Hypothalamus (tissue), 51 donors: ENCODE measurements at places on chromosomes 12 and 14.

GRCh38 chr12:16756833-16757555 is 151.0 kb upstream of the LMO3 start:
- DNase-seq = no peak

- no peak for DNase-seq
These were observed 79.2 kb upstream of the CD163 start for GRCh38 chr12:7582796-7583195.

GRCh38 chr12:21500786-21501257 is 613 bp downstream of the RECQL start:
- no peak for DNase-seq

- DNase-seq = no peak
These were observed 6.0 kb downstream of the KRT7 start for GRCh38 chr12:52238916-52239646.

DNA sequence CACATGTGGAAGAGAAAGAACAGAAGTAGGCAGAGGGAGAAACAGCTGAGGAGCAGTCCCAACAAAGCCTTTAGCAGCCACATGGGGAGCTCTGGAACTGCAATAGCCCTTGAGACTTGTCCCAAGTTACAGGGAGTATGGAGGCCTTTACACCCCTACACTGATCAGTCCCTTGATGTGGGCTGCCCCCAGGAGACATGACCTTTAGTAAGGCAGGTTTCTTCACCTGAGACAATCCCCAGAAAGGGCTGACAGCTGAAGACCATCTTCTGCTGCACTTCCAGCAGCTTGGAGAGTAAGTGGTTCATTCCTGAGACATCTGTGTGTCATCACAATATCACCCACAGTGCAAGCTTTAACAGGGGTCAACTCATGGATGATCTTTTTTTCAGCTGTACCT is 8.6 kb upstream of the SNAPC1 start:
- DNase-seq = no peak

DNA sequence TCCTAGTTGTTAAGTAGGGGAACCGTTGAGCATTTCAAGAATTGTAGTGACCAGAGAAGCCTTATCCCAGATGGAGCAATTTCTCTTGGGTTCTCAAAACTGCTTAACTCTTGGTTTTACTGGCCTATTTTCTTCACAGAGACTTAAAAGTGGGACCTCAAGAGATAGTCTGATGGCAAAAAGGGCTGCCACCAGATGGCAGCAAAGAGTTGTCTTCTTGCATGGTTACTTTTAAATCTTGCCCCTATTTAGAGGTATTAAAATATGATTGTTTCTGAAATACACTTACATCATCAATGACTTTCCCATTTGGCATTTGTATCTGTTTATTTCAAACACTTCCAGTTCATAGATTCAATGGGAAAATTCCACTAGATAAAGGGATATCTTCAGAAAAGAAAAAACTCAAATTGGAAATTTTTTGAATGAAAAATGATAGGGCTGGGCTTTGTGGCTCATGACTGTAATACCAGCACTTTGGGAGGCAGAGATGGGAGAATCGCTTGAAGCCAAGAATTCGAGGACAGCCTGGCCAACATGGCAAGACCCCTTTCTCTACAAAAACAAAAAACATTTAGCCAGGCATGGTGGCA is 69.9 kb upstream of the CNTN1 start:
- DNase-seq = no peak

DNA sequence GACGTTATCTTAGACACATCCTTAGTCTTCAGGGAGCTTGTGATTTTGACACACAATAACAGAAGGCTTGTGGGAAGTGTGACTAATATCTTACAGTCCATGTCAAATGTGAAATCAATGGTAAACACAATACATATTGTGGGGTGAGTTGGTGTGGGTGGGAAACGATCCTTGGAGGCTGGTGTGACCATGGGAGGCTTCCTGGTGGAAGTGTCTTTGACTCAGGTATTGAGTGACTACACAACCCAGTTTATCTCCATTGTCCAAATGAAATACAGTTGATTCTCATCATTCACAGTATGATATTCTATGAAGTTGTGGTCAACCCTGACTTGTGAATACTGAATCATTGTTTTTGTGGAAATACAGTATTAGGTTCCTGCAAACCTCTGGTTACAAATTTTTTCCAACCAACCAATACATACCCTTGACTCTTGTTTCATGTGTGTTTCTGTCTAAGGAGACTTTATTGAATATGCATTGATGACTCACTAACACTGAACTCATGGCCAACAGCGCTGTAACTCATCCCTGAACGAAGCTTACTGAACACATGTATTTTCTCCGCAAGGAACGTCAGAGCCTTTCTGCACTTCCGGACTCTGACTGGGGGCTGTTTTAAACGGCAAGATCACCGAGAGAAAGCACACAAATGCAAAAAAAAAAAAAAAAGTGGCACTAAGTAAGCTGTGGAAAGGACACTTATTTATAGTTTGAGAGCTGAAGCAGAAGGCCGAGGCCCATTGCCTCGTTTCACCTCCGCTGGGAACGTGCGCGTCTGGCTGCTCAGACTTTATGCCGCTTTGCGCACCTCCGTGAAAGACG is 59.0 kb downstream of the CLMN start:
- DNase-seq = no peak

GRCh38 chr12:38772437-38772836 is 133.0 kb downstream of the CPNE8 start:
- no peak for DNase-seq

GRCh38 chr12:12693111-12693671 is 2.8 kb downstream of the GPR19 start:
- DNase-seq = no peak

- DNase-seq = peak; percentile 38
These were observed 536 bp upstream of the DAAM1 start for GRCh38 chr14:59187802-59188460.

- DNase-seq = no peak
These were observed 445.9 kb upstream of the RGS6 start for GRCh38 chr14:71486279-71486678.

GRCh38 chr12:25500651-25501050 is 52.4 kb downstream of the LMNTD1 start:
- DNase-seq = no peak

- no peak for DNase-seq
These were observed 48.5 kb downstream of the SVOP start for GRCh38 chr12:108972358-108972757.

DNA sequence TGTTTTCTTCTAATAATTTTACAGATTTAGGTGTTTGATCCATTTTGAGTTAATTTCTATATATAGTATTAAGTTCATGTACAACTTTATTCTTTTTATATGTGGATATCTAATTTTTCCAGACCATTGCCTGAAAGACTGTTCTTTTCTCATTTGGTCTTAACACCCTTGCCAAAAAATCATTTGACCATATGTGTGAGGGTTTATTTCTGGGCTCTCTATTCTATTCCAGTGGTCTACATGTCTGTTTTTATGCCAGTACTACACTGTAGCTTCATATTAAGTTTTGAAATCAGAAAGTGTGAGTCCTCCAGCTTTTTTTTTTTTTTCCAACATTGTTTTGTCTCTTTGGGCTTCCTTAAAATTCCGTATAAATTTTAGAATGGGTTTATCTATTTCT is 554.1 kb downstream of the KCNH5 start:
- DNase-seq = no peak

- DNase-seq = no peak
These were observed 10.7 kb downstream of the STAC3 start for GRCh38 chr12:57240066-57240921.

DNA sequence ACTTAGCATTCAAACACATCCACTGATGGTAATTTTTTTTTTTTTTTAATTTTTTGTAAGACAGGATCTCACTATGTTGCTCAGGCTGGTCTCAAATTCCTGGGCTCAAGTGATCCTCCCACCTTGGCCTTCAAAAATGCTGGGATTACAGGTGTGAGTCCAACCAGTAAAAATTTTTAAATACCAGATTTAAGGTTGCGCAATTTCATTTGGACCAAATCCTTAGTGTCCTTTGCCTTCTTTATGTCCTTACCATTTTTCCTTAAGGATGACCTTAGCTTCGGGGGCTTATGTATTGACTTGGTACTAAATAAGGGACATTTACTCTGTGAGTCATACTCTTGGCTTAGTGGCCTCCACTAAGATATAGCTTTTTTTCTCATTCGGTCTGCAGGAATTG is 4.1 kb upstream of the PLBD1 start:
- no peak for DNase-seq

DNA sequence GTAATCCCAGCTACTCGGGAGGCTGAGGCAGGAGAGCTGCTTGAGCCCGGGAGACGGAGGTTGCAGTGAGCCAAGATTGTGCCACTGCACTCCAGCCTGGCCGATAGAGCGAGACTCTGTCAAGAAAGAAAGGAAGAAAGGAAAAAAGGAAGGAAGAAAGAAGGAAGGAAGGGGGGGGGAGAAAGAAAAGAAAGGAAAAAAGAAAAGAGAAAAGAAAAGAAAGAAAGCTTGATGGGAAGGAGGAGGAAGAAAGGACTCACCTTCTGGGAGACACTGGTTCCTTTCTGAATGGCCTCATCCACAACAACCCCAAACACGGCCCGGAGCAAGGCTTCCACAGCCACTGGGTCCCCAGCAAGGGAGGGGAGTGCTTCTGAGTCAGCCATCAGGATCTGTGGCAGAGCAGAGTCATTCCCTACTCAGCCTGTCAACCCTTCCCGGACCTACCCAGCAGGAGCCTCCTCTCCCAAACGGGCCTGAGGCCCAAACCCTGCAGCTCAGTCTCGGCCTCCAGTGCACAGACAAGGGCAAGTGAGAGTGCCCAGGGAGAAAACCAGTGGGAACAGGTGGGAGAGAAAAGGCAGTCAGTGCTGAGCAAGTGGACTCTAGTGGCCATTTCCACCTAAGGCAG is 7.3 kb upstream of the ZNF740 start:
- DNase-seq = no peak

- DNase-seq = no peak
These were observed 3.1 kb upstream of the CCDC88C start for GRCh38 chr14:91420686-91421085.

- no peak for DNase-seq
These were observed 232.1 kb downstream of the NAV3 start for GRCh38 chr12:78062786-78063185.

- DNase-seq = no peak
These were observed 17.1 kb downstream of the ACTN1 start for GRCh38 chr14:68961781-68962584.

GRCh38 chr12:122126713-122127597 is 47.1 kb downstream of the IL31 start:
- no peak for DNase-seq

DNA sequence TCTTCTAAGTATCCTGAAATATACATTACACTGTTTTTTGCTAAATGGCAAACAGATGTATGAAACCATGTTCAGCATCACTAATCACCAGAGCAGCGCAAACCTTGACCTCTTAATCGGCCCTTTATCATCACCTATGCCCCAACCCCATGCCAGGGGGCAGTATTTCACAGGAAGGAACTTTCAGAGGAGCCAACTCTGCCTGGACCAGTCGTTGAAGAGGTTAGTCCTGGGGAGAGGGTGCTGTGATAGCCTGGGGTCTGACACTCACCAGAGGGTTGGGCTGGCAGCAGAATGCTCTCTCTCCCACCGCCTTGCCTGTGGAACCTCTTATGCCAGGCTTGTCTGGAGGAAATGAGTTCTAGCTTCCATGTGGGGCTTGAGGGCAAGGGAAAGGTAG is 411.7 kb downstream of the TMEM117 start:
- DNase-seq = no peak

DNA sequence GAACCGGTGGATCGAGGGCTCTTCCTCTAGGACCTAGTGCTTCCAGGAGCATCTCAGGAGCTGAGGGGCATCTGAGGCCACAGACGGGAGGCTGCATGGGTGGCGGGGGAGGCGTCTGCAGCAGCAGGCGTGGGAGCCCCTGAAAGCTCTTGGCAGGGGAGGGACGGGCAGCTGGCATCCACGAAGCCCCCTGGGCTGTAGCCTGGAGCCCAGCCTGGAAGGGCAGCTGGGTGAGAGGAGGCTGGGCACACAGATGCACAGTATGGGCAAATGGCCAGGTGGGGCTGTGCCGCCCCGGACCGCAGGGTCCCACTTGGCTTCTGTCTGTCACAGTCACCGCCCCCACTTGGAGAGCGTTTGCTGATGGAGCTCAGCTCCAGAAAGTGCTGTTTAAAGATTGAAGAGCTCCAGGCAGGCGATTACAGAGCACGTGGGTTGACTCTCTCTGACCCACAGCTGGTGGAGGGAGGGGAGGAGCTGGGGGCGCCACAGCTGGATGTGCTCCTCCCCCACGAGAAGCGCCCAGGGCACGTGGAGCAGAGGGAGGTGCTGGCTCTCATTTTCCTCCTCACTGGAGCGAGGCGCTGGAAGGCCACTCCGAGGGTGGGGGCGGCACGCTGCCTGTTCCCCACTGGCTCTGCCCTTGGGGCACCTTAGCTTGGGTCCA is 155.0 kb upstream of the C14orf180 start:
- DNase-seq = no peak

GRCh38 chr12:130880411-130880885 is 8.6 kb downstream of the RAN start:
- no peak for DNase-seq

DNA sequence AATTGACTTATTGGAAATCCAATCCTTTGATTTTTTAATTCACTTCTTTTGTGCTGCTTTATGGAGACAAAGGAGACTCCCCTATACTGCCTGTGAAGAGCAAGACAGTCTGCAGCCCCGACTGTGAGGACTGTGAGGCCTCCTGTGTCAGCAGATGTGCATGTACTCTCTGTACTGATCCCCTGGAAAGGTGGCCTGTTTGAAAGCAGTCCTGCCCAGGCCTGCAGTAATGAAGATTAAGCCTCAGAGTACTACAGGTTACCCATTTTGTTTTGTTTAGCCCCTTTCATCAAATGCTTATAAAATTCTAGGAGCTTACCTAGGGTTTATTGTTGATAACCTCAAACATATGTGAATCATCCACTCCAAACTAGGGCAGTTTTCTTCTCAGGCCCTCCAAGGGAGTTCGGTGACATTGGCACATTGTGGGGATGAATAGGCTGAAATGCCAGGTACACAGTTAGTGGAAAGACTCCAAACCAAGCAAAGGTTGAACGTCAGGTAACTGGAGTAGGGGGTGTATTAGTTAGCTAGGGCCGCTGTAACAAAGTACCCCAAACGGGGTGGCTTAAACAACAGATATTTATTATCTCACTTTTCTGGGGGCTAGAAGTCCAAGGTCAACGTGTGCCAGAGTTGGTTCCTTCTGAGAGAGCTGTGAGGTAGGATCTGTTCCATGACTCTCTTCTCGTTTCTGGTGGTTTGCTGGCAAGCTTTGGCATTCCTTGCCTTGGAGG is 208.7 kb upstream of the BCL2L14 start:
- DNase-seq = no peak

GRCh38 chr14:90551733-90552464 is 155.1 kb downstream of the CALM1 start:
- peak; percentile 26 for DNase-seq

DNA sequence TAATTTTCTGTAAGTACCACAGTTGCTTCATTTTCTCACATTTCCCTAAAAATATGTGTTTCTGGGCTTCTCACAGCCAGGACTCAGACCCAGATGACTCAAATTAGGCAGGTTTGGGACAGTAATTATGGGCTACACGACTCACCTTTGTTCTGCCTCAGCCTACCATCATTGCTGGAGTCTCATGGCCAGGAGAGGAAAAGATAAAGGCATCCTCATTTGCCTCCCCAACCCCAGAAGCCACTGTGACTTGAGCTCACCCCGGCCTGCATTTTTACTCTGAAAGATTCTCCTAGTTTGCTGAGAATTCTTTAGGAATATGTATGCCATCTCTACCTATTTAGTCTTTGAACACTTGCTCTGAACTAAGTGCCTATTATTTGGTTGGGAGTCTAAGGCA is 207.8 kb downstream of the PAWR start:
- DNase-seq = no peak

- no peak for DNase-seq
These were observed 138.7 kb upstream of the FGD4 start for GRCh38 chr12:32260696-32261095.

- DNase-seq = no peak
These were observed 52.6 kb downstream of the ZNF664 start for GRCh38 chr12:124025661-124026060.

GRCh38 chr12:52123487-52124186 is 44.1 kb downstream of the SMIM41 start:
- DNase-seq = no peak
